Activated CD8-positive, alpha-beta memory T cell treated with anti-CD3 and anti-CD28 coated beads for 1 hour (primary cell): ENCODE measurements at places on chromosomes 12 and 14.

DNA sequence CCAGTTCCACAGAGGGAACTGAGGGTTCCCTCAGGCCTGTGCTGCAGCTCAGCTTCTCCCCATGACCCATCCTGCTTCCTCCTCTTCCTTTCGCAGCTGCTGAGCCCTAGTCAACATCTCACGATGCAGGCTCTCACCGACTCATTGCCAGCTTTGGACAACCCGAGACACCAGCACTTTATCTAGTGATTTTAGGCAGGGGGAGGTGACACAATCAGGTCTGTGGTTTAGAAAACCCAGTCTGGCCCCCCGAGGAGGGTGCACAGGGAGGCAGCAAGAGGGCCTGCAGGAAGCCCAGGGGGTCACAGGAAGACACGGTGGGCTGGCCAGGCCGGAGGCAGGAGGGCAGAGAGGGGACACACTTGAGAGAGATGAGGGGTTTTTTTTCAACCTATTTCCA lies 35.4 kb downstream of the DIO3 start:
- DNase-seq = no peak

GRCh38 chr14:73829526-73830431 lies 21.9 kb upstream of the PTGR2 start:
- no peak for DNase-seq

DNA sequence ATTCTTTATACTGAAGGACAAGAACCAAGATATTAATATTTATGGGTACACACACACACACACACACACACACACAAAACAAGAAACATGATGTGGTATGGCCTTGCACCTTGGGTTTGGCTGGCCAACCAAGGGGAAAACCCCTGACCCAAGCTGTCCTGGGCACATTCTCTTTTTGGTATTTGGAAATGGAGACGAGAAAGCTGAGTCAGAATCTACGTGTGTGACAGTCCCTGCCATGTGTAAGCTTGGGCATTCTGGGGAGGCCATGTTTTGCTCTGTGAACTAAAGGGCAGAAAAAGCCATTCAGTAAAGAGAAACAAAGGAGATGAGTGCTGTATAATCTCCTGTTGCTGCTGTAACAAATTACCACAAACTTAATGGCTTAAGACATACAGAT lies 35.6 kb downstream of the PTGER2 start:
- DNase-seq = no peak

- DNase-seq = no peak
Measured at GRCh38 chr12:103679421-103680170, 92.5 kb downstream of the STAB2 start.

DNA sequence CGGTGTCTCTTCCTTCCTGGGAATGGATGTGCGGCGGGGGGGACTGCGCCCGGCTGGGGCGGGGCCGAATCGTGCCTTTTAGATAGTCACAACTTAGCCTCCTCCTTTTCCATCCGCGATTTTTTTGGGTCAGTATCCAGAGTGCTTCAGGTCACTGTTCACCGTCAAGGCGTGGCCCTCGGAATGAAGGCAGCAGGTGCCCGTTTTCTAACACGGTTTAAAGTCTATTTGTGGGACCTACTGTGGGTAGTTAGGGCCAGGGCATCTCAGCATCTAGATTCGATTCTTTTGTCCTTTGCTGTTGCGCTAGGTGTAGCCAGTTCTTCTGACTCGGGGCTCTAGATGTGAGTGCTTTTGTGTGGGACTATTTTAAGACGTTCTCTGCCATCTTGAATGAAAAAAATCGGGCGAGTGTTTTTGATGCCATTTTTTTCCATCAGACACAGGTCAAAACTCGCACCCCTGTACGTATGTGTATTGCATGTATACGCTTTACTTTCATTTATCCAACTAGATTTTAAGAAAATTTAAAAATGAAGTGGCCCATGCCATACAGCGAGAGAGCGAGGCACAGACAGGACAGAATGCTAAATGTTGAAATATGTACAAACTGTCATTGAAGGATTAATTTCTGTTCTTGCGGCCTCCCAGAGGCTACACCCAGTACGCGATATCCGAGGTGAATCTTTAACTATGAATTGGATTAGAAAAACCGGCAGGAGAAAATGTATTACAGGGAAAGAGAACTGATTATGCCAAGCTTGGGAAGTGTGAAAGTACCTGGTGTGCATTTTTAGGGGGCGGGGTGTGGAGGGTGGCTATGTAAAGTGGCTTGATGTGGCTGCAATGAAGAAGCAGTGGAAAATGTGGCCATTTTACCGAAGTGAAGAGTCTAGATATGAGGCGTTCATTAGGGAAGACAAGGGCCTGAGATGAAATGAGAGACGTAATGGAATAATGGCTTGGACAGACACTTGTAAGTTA lies 835 bp downstream of the VEZT start:
- DNase-seq = no peak

GRCh38 chr14:65297744-65298143 lies 114.8 kb upstream of the FUT8 start:
- no peak for DNase-seq

DNA sequence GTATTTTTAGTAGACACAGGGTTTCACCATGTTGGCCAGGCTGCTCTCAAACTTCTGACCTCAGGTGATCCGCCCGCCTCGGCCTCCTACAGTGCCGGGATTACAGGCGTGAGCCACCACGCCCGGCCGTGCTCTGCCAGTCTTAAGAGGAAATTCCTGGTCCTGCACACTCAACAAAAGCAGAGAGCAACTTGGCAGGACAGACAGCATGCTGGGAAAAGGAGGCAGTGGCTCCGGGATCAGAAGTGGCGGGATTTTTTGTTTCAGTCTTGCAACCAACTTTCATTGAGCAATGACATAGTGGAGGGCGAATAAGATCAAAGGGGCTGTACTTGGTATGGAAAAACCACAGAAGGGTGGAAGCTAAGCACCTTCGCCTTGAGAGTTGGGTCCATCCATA lies 2.1 kb downstream of the CKAP4 start:
- DNase-seq = no peak

GRCh38 chr14:93329965-93330608 lies 2.7 kb downstream of the BTBD7 start:
- DNase-seq = no peak

GRCh38 chr14:101821528-101821927 lies 60.0 kb downstream of the PPP2R5C start:
- DNase-seq = no peak

- DNase-seq = no peak
Measured at GRCh38 chr12:50922820-50923219, 29.5 kb upstream of the HIGD1C start.

DNA sequence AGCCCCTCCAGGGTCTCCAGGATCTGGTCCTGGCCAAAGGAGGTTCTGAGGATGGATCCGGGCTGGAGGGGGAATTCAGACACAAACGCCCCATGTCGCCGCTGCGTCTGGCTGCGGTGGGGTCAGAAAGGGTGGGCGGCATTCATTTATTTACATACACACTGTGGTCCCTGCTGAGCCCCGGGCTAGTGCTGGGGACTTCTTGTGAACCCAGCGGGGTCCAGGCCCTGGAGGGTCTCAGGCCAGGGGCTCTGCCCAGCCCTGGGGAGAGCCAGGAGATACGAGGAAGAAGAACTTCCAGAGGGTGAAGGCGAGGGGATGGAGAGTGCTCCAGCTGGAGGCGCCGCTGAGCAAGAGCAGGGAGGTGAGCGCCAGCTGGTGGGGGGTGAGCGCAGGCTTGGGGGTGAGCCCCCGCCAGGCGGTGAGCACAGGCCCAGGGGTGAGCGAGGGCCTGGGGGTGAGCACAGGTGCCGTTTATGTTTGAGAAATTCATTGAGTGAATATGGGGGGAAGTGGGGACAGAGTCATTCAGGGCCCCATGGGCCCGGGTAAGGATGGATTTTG lies 68.1 kb downstream of the NCOR2 start:
- DNase-seq = no peak

DNA sequence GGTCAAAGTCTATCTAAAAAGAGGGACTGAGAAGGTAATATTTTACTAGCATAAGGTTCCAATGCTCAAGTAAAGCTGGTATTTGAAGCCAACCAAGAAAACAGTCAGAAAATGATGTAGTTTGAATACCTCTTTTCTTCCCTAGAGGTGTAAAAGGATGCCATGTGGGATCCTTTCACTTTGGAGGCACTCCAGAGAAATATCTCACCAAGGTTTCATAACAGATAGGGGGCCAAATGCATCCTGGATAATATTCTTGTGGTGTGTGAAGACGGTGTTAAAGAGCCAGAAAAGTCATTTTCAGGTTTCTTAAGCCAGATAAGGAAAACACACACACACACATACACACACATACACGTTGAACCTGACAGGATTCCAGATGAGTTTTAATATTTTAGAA lies 136.1 kb upstream of the PRKD1 start:
- no peak for DNase-seq

DNA sequence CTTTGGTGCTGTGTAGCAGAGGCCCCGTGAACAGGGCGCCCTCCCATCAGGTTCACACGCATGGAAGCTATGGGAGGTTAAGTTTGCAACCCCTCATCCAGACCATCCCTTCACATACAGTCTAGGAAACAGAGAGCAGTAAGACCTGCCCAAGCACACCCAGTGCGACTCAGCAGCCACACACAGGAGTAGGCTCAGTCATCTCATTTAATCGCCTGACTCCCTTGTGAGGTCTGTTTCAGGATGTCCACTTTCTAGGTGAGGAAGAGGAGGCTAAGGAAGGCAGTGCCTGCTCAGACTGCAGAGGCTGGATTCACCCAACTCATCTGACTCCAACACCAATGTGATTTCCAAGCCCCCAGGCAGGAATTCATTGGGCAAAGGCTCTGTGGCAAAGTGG lies 11.9 kb downstream of the BDKRB1 start:
- no peak for DNase-seq

DNA sequence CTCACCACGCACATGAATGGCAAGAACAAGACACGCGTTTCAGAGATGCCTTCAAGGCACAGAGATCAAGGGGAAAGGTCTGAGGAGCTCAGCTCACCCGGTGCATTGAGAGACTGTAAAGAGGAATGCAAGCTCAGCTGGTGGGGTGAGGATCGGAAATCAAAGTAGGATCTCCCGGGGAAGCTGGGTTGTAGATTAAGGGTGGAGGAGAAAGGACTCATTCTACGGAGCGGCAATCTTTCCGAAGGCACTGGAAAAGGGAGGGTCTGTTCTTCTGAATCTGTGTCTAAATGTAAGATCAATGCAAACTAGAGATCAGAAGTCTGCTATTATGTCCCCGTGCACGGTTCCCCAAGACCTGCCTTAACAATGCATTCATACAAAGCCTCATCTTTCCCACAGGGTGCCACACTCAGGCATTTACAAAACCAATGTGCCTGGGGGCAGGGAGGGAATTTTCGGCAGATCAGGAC lies 41.6 kb upstream of the PYGL start:
- no peak for DNase-seq

- no peak for DNase-seq
Measured at GRCh38 chr12:44968965-44969364, 81.9 kb downstream of the DBX2 start.

DNA sequence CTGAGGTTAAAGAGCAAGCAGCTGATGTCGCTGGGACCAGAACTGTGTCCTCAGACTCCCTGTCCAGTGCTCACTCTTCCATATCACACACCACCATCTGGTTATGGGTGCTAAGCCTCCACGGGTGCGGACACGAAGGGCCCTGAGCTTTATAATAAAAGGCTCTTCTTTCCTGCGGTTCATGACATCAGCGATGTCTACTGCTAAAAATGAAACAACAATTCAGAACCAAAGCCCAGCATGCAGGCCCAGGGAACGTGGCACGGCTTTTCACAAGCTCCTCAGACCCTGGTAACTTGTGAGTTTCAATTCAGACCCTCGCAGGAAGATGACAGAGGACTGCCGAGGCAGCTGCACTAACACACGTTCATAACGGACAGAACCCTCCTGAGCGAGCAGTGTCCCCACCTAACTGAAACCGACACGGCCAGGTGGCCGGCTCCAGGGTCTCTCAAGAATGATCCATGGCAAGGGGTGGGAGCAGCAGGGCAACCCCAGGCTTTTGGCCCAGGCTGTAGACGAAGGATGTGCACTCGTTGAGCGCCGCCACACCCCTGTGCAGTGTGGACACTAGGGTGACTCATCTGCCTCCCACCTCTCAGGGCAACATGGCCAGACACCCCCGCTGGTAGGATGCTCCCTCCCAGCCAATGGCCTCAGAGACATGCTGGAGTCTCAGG lies 180.3 kb downstream of the CALM1 start:
- no peak for DNase-seq

- DNase-seq = no peak
Measured at GRCh38 chr12:62915204-62915529, 19.8 kb downstream of the PPM1H start.

- DNase-seq = no peak
Measured at GRCh38 chr14:100585448-100586152, 1.6 kb downstream of the BEGAIN start.

DNA sequence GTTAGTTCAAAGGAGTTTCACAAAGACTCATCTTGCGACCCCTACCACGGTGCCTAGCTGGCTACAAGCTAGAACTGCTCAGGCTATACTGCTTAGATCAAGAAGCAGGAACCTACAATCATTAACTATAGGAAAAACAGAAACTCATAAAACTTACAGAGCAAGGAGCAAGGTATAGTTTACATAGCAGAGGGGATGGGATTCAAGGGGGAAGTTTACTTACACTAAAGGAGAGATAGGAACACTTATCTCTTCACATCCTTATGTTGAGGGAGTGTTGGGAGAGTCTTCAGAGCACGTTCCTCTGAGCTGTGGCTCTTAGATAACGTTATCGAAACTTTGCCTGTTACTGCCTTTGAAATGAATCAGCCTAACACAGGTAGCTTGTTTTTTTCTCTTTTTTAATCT lies 58.1 kb downstream of the FSCB start:
- no peak for DNase-seq

DNA sequence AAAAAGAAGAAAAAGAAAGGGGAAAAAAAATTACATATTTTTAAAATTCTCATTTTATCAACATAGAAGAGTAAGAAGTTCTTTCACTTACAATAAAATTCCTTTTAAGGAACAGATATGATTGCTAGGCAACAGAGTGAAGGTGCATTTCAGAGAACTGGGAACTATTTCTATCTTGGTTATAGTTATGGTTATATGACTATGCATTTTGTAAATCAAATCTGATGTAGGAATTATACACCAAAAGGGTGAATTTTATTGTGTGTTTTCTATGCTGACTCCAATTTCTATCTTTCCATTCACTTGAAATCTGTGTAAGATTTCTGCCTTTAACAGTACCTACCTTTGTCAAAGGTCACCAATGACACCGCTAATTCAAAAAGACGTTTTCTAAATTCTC lies 50.1 kb downstream of the HNRNPC start:
- no peak for DNase-seq

- no peak for DNase-seq
Measured at GRCh38 chr14:76826122-76826521, at the start of gene LRRC74A. Gene LRRC74A, plus strand, starts transcription at chr14:76826408. Its CDS starts 290 bp downstream, at chr14:76826698.
